ENCODE measurements at places on chromosomes 3 and 15. TPM values are rescaled to one million over a fixed set of nuclear protein-coding genes. Genes with fewer than 3 reads are reported as not detected.

Gene PAQR5
- 0.12 TPM for total RNA-seq

Gene MORC1
- not detected for total RNA-seq

Gene DVL3
- total RNA-seq, result 61.5 TPM

Gene LYZL4
- not detected for total RNA-seq

Gene GOLGA6A
- not detected for total RNA-seq
